ENCODE measurements at places on chromosomes 7 and 10. TPM values are rescaled to one million over a fixed set of nuclear protein-coding genes. Genes with fewer than 3 reads are reported as not detected.

DNA sequence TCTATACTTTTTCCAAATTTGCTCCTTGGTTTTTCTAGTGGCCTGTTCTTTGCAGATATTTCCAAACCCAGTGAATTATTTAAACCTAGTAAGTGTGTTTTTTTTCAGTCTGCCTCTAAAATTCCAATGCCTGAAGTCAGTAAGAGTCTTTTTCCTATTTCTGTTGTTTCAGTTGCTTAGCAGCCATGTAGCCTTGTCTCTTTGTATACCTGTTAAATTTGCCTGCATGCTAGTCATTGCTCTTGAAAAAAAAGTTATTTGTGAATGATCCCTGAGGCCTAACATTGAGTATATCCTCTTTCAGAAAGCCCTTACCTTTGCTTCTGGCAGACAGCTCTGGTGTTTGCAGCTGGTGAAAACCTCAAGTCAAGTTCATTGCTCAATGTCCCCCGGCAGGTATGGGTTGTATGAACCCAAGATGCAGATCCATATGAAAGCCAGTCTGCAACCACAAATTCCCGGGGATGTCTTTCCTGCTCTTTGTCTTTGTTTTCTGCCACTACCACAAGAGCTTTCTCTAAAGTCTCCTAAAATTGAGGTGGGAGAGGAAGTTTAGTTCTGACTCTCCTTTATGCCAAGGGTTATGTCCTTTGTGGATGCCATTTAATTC is 35.7 kb downstream of the CH25H start:
- DNase-seq: no peak

ADCY1 gene
- total RNA-seq: 13.7 TPM

SPDYE1 gene
- total RNA-seq: not detected

GRCh38 chr7:120794106-120794729 is 63.7 kb downstream of the TSPAN12 start:
- DNase-seq: no peak

- no peak for DNase-seq
These were observed 130.4 kb downstream of the HIBADH start for GRCh38 chr7:27532314-27532713.

TMEM26 gene
- total RNA-seq: 0.81 TPM

HMX2 gene
- not detected for total RNA-seq

- no peak for DNase-seq
These were observed 231.8 kb upstream of the DKK1 start for GRCh38 chr10:52082307-52082706.

Data from posterior vena cava (tissue), 2 donors.